Activated naive CD4-positive, alpha-beta T cell treated with anti-CD3 and anti-CD28 coated beads for 36 hours (primary cell): ENCODE measurements at places on chromosomes 5 and 9.

DNA sequence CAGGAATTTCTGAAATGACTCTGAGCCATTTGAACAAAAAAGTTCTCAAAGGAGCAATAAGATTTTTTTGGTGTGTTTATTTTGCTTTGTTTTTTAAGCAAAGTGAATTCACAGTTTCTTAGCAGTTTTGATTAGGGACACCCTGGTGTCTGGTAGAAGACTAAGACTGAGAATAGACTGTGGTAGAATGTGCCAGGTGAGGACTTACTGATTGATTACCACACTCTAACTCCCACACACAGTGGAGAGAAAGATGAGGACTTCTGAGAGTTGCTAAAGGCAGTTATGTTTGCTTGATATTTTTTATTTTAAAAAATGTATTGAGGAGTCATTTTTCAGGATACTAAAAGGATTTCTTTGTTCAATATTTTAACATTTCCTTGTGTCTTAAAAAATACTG is 175.1 kb downstream of the CD180 start:
- no peak for DNase-seq

- DNase-seq = no peak
These were observed 48.0 kb upstream of the RAPGEF1 start for GRCh38 chr9:131787838-131788237.

DNA sequence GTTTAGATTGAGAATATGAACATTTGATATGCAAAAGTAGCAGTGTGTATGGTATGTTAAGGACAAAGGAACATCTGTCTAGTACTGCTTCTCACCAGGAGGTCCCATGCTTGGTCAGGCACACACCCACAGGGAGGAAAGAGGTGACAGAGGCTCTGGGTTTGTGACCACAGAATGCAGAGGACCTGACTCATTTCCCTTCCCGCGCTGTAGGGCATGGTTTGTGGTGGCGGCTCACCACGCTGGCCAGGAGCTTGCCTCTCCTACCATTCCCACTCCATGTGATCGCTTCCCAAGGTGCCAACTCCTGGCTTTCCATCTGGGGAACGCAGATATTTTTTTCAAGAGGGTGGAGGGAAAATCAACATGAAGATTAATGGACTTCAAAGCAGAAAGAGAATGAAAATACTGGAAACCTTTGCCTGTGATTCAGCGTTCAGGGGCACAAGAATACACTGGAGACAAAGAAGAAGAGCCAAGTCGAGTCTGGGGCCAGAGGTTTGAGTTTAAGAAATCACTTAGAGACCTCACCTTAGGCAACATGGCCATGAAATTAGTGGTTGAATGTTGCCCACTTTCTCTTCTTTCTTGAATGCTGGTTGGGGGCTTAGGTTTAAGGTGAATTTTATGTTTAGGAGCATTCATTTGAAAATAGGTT is 477.8 kb downstream of the CCDC171 start:
- peak; percentile 33 for DNase-seq

- no peak for DNase-seq
These were observed 4.7 kb upstream of the CCL28 start for GRCh38 chr5:43416803-43417394.

- DNase-seq = peak; percentile 63
These were observed 45.9 kb upstream of the APC start for GRCh38 chr5:112691758-112692157.

- DNase-seq = no peak
These were observed 779.9 kb upstream of the CDH6 start for GRCh38 chr5:30413540-30413939.
